Activated naive CD4-positive, alpha-beta T cell (primary cell): ENCODE measurements at places on chromosomes 2 and 18.

DNA sequence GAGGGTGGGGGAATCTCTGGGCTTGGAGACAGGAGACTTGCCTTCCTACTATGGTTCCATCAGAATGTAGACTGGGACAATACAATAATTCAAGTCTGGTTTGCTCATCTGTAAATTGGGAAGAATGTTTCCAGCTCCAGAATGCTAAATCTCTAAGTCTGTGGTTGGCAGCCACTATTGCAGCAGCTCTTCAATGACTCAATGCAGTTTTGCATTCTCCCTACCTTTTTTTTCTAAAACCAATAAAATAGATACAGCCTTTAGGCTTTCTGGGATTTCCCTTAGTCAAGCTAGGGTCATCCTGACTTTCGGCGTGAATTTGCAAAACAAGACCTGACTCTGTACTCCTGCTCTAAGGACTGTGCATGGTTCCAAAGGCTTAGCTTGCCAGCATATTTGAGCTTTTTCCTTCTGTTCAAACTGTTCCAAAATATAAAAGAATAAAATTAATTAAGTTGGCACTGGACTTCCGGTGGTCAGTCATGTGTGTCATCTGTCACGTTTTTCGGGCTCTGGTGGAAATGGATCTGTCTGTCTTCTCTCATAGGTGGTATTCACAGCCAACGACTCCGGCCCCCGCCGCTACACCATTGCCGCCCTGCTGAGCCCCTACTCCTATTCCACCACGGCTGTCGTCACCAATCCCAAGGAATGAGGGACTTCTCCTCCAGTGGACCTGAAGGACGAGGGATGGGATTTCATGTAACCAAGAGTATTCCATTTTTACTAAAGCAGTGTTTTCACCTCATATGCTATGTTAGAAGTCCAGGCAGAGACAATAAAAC, 6.5 kb downstream of the TTR start:
- no peak for DNase-seq

DNA sequence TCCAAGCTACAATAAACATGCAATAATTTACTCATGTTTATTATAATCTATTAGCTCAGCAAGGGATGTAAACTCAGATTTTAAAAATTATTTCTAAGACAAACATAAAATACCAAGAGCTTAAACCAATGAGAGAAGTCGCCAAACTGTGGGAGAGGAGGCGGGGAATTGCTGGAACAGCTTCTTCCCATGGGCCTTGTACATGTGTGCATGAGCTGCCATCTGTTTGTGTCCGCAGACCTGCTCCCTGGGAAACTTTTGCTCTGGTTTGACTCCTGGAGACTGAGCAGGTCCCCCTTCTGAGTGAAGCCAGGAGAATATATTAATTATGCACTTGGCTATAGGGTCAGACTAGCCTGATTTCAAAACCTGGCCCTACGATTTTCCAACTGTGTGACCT, 655.9 kb upstream of the SOX11 start:
- no peak for DNase-seq

GRCh38 chr2:155190342-155190741, 491.8 kb downstream of the KCNJ3 start:
- DNase-seq = no peak

- DNase-seq = no peak
These were observed 84.9 kb downstream of the DYSF start for GRCh38 chr2:71538241-71538640.

GRCh38 chr2:102703748-102704147, 58.1 kb upstream of the TMEM182 start:
- DNase-seq = no peak

- DNase-seq = no peak
These were observed 23.3 kb upstream of the LMAN1 start for GRCh38 chr18:59382383-59382782.

GRCh38 chr2:143730155-143730952, 601.1 kb downstream of the ARHGAP15 start:
- DNase-seq = no peak

GRCh38 chr18:10760986-10761385, 235.2 kb downstream of the NAPG start:
- DNase-seq = no peak
